Upper lobe of right lung (tissue), 1 donor: ENCODE measurements at places on chromosomes 3 and 15. TPM values are rescaled to one million over a fixed set of nuclear protein-coding genes. Genes with fewer than 3 reads are reported as not detected.

DNA sequence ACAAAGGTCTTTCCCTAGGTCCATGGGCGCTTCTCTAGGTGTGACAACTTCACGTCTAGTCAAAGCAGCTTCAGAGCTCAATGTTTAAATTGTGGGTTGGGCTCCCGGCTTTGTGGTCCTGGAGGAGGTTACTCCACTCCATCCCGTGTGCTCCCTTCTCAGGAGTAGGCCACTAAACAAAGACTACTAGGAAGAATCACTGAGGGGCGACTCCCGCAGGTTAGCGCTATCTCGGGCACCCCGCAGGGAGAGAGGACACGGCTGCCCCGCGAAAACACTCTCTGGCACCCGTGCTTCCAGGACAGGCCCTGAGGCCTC, 500 bp downstream of the PARP6 start:
- peak overlapping the region; percentile 90 for H3K27ac ChIP-seq
- H3K4me3 ChIP-seq: peak overlapping the region; percentile 91
- H3K4me1 ChIP-seq: peaks cover 29% of the 10 kb centered on the region
- no peak for DNase-seq
- no peaks in the 10 kb centered on the region for H3K27me3 ChIP-seq

- peaks cover 13% of the 10 kb centered on the region for H3K4me1 ChIP-seq
- H3K36me3 ChIP-seq: no peaks in the 10 kb centered on the region
- H3K27me3 ChIP-seq: no peaks in the 10 kb centered on the region
- no peak overlapping the region for H3K27ac ChIP-seq
- no peak for DNase-seq
These were observed 187.1 kb downstream of the FMN1 start for GRCh38 chr15:33007303-33007855.

DNA sequence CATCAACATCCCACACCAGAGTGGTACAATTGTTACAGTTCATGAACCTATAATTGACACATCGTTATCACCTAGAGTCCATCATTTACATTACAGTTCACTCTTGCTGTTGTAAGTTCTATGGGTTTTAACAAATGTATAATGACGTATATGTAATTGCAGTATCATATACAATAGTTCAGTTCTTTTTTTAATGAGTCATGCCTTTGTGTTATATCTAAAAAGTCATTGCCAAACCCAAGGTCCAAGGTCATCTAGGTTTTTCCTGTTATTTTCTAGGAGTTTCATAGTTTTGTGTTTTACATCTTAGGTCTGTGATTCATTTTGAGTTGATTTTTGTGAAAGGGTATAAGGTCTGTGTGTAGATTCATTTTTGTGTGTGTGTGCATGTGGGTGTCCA, 160.9 kb upstream of the GALNT15 start:
- H3K4me3 ChIP-seq: no peak overlapping the region
- no peaks in the 10 kb centered on the region for H3K36me3 ChIP-seq
- H3K27ac ChIP-seq: no peak overlapping the region
- H3K4me1 ChIP-seq: no peaks in the 10 kb centered on the region
- H3K27me3 ChIP-seq: no peaks in the 10 kb centered on the region

DNA sequence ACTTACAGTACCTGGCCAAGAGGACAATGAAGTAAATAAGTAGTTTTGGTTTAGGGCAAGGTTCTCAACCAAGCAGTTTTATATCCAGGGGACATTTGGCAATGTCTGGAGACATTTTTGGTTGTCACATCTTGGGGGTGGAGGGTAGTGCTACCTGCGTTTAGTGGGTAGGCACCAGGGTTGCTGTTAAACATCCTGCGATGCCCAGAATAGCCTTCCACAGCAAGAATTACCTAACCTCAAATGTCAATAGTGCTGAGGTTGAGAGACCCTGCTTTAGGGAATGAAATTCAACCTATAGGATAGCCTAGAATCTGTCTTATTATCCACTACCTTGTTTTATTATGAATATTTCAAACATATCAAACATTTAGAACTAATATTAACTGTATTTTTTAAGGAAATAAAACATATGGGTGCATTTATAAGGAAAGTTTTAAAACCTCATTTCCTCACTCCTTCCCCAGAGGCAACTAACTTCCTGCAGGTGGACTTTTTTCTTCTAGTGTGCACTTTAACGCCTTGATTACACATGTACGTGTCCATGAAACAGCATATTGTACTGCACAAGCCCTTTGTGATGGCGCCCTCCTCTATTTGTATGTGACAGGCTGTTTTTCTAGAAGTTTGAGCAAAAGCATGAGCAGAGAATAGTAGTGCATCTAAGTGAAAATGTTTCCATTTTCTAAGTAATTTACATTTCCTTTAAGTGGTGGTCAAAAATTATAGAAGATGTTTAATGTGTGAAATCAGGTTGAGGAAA, 57.1 kb downstream of the TRAK1 start:
- no peaks in the 10 kb centered on the region for H3K27me3 ChIP-seq
- no peaks in the 10 kb centered on the region for H3K36me3 ChIP-seq
- no peak overlapping the region for H3K4me3 ChIP-seq
- H3K27ac ChIP-seq: no peak overlapping the region

GRCh38 chr15:37061996-37062395, 38.4 kb downstream of the MEIS2 start:
- H3K4me3 ChIP-seq: no peak overlapping the region
- no peaks in the 10 kb centered on the region for H3K36me3 ChIP-seq
- peaks cover 8% of the 10 kb centered on the region for H3K4me1 ChIP-seq
- no peak for DNase-seq
- no peak overlapping the region for H3K27ac ChIP-seq
- H3K27me3 ChIP-seq: no peaks in the 10 kb centered on the region

GRCh38 chr15:52912172-52912571, 122.0 kb upstream of the ONECUT1 start:
- DNase-seq: no peak
- no peaks in the 10 kb centered on the region for H3K27me3 ChIP-seq
- no peaks in the 10 kb centered on the region for H3K36me3 ChIP-seq
- no peak overlapping the region for H3K27ac ChIP-seq

DNA sequence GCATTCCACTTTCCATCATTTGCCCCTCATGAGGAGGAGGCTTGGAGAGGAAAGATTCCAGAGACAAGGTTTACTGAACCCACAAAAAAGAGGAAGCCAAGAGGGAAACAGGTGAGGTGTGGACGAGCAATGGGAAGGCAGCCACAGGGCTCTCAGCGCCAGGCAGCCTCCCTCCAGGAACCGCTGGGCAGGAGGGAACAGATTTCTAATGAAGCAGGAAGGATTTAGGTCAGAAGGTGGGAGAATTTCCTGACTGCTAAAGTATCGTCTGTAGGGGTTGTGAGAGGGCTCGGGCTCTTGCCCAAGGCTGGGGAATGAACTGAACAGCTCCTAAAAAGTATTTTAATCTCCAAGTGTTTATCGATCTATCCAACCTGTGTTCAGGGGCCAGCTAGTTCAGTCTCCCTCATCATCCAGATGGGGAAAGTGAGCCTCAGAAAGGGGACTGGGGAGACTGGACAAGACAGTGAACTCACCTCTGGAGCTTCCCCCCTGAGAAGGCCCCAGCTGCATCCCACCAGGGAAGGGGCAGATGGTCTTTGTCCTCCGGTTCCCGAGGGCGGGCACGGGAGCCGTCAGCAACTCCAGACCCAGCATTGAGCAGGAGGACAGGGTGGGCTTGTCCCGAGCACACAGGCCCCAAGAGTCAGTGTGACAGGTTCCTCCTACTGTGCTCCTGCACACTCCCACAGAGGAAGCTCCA, 10.5 kb downstream of the LOXL1 start:
- H3K4me1 ChIP-seq: peaks cover 20% of the 10 kb centered on the region
- H3K27me3 ChIP-seq: no peaks in the 10 kb centered on the region
- no peak overlapping the region for H3K27ac ChIP-seq

DNA sequence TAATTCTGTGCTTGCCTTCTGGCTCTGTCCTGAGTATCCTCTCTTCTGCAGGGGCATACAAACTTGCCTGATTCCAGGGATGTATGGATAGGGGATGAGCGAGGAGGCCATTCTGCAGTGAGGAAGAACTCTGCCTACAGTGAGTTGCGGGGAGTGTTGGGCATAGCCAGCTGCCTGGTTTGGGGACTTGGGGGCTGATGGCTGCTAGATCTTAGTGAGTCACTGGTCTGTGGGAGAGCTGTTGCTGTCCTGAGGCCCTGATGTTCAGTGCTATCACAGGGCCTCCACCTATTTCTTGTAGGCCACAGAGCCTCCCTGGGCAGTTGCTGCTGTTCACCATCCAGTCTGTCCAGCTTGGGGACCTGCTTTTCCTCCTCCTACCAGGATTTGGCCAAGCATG, 20.3 kb downstream of the CDAN1 start:
- no peak overlapping the region for H3K4me3 ChIP-seq
- no peaks in the 10 kb centered on the region for H3K27me3 ChIP-seq
- no peak for DNase-seq
- H3K4me1 ChIP-seq: no peaks in the 10 kb centered on the region
- H3K27ac ChIP-seq: no peak overlapping the region
- peaks cover 29% of the 10 kb centered on the region for H3K36me3 ChIP-seq

GRCh38 chr3:153315781-153316180, 153.8 kb downstream of the RAP2B start:
- H3K4me3 ChIP-seq: no peak overlapping the region
- no peak for DNase-seq
- no peak overlapping the region for H3K27ac ChIP-seq
- no peaks in the 10 kb centered on the region for H3K36me3 ChIP-seq
- no peaks in the 10 kb centered on the region for H3K27me3 ChIP-seq

GRCh38 chr15:56978898-56979662, 60.6 kb downstream of the TCF12 start:
- DNase-seq: no peak
- H3K4me1 ChIP-seq: no peaks in the 10 kb centered on the region
- no peak overlapping the region for H3K4me3 ChIP-seq
- H3K27me3 ChIP-seq: no peaks in the 10 kb centered on the region

Gene A4GNT
- not detected for total RNA-seq

Gene TMEM40
- not detected for total RNA-seq
